Activated naive CD4-positive, alpha-beta T cell (primary cell): ENCODE measurements at places on chromosomes 6 and 20.

DNA sequence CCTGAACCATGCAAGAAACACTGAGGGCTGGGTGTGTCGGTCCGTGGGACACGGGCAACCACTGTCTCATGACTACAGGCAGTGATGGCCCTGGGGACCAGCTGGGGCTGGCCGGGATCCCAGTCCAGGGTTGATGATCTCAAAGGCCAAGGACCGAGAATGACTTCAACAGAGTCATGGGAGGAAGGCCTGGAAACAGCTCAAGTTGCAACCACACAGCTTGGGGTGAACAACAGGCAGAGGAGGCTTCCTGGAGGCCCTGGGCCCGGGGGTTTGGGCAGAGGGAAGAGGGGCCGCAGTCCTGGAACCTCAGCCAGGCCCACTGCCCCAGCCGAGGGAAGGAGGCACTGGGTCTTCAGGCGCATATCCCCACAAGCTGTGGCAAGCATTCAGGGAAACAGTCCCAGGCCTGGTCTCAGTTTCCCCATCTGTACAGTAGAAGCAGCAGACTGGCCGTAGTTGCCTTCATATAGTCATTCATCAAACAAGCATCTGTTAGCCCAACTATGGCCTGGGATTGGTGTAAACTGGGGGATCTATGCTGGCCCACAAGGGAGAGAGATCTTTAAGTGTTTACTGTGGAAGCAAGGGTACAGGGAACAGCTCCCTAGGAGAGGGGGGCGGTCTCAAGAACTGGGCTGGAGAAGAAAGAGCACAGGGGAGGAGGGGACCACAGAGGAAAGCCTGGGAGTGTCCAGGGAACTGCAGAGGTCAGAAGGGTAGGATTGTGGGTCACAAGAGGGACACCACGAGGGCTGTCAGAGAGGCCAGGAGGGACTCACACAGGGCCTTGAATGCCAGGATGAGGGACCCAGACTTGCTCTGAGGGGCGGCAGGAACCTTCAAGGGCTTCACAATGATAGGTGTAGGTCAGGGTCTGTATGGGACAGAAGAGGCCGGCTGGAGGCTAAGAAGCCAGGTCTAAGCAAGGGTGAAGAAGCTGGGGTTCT is 2.1 kb downstream of the MYL9 start:
- no peak for DNase-seq

GRCh38 chr6:99592900-99593299 is 13.7 kb upstream of the PRDM13 start:
- no peak for DNase-seq

DNA sequence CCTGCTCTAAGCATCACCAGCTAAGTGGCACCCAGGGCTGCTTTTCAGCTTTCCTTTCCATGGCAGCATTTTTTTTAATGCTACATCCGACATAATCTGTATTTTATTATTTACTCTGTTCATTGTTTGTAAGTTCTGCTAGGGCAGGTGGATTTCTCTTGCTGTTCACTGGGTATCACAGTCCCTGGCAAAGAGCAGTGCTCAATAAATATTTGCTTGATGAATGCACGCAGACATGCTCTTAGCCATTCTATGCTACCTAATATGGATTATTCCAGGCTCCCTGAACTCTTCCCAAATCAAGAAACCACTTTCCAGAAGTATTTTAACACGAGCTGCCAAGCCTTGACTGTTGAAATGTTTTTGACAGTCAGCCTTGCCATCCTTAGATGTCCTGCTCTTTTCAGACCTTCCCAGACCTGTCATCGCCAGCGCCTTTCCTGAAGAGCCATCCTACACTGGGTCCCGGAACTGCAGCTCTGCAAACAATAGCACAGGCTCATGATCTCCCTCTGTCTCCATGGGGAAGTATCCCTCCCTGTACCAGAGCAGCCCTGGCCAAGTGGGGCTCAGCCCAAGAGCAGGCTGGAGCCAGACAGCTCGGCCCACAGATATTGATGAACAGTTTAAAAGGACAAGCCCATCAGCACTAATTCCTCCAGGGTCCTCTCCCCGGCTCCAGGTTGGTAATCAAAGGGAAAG is 136.5 kb upstream of the CDH4 start:
- DNase-seq, result no peak

- no peak for DNase-seq
These were observed 480.2 kb upstream of the CHD6 start for GRCh38 chr20:42098418-42098817.

DNA sequence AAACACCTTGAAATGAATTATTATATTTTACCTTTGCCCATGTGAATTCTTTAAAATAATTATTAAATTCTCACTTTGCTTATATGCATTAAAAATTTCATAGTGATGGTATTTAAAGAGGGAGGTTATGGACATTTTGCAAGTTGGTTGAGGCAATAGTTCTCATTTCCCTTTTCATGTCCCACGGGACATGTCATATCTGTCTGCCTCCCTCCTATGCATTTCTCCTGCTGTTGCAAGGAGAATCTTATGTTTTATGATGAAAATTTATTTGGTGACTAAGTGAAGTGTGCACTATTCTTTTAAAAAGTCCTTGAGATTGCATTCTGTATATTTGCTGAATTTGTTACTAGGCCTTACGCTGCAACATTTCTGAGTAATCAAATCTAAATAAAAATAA is 67.2 kb downstream of the UTRN start:
- DNase-seq, result no peak

- no peak for DNase-seq
These were observed 519 bp downstream of the MTRF1L start for GRCh38 chr6:153001767-153002612.

GRCh38 chr6:52548353-52548713 is 28.5 kb downstream of the TRAM2 start:
- DNase-seq, result no peak

DNA sequence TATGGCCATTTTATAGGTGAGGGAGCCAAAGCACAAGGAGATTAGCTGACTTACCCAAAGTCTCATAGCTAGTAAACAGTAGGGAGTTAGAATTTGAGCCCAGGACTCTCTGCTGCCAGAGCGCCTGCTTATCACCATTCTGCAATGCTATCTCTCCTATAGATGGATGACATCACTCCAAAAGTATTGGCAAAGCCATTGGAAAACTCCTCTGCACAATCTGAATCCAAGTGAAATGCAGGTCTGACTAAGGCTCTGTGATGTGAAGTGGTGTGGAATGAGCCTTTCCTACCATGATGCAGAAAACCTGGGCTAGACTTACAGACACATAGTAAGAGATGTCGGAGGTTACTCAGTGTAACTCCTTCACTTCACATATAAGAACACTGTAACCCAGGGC is 106.3 kb downstream of the GRM1 start:
- DNase-seq, result no peak

DNA sequence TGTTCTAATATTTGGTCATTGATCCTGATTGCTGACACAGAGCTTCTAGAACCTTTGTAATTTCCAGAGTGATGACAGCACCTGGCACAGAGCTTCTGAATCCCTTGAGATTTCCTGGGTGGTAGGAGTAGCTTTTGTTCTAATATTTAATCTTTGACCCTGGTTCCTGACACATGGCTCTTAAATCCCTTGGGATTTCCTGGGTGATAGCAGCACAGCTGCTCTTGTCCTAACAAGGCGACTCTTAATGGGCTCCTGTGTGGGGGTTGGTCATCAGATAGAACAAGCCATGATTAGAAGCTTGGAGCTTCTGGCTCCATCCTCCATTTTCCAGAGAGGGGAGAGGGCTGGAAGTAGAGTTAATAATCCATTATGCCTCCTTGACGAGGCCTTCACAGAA is 18.4 kb downstream of the GMPR start:
- no peak for DNase-seq

GRCh38 chr6:38266921-38267354 is 372.8 kb downstream of the BTBD9 start:
- DNase-seq, result no peak

- DNase-seq, result no peak
These were observed 112.7 kb downstream of the SLC35B3 start for GRCh38 chr6:8322659-8323058.

DNA sequence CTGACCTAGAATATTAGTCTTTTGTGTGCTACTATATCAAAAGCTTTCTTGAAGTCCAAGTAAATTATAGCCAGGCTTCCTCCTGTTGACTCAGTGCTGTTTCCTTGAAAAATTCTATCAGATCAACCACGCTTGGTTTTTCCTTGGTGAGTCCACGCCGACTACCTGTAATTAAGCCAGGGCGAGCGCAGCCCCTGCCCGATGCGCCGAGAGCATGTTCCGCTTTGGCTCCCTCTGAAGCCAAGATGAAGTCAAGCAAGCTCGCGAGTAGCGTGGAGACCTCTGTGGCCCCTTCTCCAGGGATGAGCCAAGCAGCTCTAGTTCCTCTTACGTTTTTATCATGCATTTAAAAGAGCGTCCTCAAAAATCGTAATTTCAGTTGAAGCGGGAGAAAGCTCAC is 641.2 kb downstream of the CDH26 start:
- no peak for DNase-seq

DNA sequence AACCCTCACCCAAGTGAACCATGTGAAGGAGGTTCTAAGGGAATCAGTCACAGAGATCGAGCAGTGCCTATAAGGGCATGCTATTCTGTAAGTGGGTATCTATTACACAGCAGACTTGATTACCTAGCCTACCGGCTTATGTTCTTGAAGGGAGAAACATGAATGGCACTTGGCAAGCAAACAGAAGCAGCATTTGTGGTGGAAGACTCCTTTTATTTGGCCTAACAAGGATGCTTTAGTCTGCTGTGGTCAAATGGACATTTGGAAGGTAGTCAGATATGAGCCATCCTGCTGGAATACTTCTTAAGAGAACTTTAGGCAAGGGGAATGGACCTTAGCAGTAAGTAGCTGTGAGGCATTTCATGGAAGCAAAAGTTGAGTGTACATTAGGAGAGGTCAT is 126.3 kb downstream of the COL12A1 start:
- no peak for DNase-seq

- no peak for DNase-seq
These were observed 36.7 kb upstream of the CHD6 start for GRCh38 chr20:41654884-41655283.

DNA sequence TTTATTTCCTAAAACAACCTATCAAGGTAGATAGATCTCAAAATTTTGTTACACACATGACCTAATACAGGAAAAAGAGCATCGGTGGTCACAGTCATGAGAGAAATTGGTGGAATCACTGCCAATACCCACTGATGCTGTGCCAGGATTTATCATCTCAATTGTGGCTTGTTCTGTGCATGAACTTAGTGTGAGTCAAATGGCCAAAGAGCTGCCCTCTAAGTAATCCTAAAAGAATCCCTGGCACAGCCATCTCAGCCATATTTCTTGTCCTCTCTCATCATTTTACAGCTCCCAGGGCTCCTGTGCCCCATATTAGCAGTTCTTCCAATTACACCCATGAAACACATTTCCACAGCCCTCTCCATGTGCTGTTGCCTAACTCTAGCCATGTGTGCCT is 6.1 kb downstream of the GSTA5 start:
- no peak for DNase-seq

DNA sequence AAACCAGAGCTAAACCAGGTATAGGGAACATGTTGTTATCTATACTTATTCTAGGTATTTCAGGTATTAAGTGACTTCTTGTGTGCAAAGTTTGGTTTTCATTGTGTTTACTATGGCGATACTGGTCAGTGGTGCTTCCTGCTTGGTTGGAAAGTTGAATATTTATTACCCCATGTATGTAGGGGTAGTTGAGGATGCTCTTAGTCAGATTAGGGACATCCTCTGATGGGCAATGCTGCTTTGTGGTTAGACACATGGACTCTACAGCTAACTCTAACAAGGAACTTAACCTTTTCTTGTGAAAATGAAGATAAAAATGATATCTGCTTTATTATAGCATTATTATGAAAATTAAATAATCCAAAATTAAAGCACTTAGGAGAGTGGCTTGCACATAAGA is 44.1 kb upstream of the ENPP1 start:
- no peak for DNase-seq

GRCh38 chr6:49906526-49906925 is 40.2 kb upstream of the CRISP1 start:
- DNase-seq, result no peak

DNA sequence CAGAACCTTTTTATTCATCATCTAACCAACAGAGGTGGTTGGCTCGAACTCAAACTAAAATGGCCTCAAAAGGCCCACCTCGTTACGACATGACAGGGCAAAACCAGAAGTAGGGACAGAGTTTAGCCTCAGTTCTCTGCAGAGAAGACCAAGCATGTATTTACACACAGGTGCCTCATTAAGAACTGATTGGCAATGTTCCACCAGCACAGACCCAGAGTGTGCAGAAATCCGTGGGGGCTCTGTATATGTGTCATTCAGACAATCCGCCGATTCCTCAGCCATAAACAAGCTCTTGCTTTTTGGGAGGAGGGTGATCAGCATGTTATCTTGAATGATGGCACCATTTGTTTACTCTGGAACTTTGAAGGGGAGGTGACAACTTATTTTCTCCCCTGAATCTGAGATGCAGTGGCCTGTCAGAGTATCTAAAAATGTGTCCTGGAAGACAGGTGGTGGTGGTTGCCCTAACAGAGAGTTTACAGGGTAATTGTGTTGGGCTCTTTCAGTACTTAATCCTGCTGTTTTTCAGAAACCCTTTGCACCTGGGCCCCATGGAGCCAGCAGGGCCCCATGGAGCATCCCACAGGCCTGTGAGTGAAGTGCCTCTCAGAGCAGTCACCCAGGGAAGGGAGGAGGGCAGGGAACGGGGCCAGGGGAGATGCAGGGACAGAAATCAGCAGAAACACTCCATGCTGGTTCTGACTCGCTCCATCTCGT is 29.1 kb upstream of the C20orf203 start:
- DNase-seq, result no peak

DNA sequence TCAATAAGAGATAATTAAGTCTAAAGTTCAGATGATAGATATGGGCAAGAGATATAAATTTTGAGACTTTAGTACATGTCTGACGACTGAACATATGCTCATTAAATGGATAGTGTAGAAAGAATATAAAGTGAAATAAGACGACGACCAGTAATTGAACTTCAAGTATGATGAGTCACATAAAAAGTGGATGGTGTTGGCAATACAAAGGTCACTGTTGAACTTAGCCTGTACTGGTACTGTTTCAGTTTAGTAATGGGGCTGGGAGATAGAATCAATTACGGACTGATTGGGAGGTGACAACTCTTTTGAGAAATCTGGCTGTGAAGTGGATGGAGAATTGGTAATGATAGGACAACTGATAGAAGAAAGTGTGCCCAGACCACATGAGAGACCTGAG is 68.1 kb downstream of the IBTK start:
- DNase-seq, result no peak
